Ureter (tissue), 1 donor: ENCODE measurements at places on chromosomes 3 and 15.

DNA sequence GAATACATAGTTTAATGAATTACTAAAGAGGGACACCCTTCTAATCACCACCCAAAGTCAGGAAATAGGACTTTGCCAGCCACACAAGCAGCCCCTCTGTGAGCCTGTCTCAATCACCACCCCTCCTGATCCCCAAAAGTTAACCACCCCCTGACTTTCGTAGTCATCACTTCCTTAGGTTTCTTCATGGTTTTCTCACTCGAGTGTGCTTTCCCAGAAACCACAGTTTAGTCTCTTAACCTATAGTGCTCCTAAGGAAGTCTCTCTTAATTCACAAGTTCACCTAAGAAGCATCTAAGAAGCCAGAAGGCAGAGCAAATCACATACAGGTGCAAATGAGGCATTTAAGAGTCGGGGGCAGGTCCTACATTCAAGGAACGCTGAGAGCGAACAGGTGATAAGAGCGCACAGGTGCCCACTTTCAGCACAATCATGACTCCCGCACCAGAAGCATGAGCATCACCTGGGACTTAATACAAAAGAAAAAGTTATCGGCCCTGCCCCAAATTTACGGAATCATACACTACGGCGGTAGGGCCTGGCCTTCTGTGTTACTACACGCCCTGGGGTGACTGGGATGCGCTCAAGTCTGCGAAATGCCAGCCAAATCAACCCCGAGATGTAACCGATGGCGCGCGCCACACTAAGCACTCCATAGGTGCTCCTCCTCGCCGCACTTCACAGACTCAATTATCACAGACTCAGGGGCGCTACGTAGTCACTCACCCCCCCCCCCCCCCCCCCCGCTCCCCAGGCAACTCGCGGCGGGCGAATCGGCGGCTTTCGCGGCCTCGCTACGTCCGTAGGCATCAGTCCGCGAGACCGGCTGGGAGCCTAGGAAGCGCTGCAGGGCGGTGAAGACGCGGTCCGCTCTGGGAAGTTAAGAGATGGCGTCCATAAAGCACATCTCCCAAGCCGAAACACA, 815 bp downstream of the ULK4 start:
- no peak for DNase-seq

DNA sequence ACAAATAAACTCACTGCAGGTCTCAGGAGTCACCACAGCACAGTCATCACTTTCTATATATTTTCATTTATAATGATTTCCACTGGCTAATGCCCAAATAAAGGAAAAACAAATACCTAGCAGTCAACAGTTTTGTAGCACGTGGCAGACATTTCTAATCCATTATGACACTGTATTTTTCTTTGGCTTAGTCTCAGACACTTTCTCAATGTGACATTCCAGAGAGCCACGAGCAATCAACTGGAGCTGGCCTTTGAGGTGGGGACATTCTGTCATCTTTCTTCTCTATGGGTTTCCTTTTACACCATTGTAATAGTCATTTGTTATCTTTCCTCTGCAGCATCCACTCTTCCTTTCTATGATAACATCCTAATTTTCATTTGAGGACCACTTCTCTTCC, 119.7 kb downstream of the WNT5A start:
- DNase-seq: no peak

- peak; percentile 38 for DNase-seq
Measured at GRCh38 chr3:42700366-42701288, 2.0 kb downstream of the HHATL start.

DNA sequence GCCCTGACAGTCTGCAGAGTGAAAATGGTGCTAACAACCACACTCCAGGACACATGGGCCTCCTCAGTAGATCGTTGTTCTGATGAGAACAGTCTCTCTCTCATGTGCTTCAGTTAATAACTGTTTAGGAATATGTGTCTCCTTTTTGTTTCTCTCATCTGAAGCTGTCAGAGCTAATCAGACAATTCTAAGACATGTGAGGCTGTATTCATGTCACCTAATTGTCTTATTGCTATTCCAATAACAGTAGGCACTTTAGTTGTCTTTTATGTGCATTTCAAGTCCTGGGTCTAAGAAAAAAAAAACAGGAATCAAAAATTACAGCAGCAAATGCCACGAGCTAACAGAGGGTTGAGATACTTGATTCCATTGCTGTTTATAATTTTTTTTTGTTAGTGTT, 89.1 kb downstream of the WDR49 start:
- DNase-seq: no peak

DNA sequence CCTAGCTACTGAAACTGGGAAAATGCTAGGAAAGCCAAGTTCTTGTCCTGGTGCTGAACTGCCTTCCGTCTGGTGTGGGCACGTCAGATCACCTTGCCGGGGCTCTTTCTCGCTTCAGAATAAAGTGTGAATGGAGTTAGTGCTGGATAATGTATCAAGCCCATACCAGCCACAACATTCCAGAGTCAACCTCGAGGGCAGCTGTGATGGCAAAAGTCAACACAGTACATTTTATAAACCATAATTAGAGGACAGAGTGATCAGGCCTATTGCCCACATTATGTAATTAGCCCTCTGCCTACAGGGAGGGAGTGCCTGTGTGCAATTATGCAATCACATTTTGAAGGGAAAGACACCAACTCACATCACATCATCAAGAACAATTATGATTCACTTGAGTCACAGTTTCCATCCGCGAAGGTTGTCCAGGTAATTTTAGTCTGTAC, 165.2 kb downstream of the RORA start:
- DNase-seq: no peak

GRCh38 chr3:38131621-38132369, 5.1 kb downstream of the ACAA1 start:
- no peak for DNase-seq

- DNase-seq: no peak
Measured at GRCh38 chr15:101209285-101209845, 42.5 kb downstream of the CHSY1 start.

- peak; percentile 14 for DNase-seq
Measured at GRCh38 chr3:39090922-39091321, 16.5 kb downstream of the GORASP1 start.

DNA sequence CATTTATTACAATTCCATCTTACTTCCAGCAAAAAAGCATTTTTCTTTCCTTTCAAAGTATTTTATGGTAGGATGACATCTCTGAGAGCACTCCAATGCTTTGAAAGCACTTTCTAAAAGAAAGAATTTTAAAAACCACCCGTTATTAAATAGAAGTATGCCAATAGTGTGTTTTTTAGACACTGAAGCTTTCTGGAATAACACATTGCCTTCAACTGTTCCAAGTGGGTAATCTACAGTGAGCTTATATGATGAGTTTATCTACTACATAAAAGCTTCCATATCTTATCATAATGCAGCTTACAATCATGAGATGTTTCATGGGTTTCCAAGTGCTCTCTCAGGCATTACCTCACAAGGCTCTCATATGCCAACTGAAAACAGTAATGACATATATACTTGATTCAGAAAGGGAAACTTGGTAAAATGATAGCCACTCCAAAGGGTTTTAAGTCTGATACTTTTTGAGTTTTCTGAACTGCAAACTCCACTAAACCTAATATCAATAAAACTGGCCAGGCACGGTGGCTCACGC, 14.1 kb downstream of the CMTM6 start:
- DNase-seq: no peak

- no peak for DNase-seq
Measured at GRCh38 chr3:151314137-151314536, 2.5 kb downstream of the GPR87 start.

- no peak for DNase-seq
Measured at GRCh38 chr15:87604857-87605446, 651.6 kb downstream of the NTRK3 start.

DNA sequence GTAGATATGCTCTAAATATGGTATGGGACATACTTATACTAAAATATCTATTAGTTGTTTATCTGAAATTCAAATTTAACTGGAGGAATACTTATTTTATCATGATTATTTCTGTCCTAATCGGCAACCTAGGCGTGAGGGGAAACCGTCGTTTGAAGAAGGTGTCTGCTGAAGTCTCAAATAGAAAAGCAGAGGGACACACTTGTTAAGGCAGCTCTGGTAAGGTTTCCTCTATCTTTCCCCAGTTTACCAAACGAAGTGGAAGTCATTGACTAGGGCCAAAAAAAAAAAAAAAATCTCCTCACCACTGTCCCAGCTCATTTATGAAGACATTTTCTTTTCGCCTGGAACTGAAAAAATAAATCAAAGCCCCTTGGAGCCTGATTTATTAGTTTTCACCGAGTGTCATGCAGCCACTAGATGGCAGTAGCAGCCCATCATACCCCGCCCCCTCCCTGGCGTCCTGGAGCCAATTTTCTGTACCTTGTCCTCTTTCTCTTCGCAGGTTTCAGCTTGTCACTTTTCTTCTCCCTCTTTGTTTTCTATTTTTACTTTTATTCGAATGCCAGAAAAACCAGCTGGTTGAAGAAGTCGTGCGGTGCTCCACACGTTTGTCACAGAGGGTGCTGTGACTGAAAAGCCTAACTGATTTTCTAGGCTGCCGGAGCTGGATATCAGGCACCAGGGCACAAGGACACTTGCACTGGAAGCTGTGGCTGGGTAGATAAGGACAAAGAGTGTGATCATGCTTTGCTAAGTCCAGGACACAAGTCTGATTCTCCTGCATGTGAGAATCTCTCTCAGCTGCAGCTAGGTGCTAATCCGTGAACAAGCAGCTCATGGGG, 238.7 kb downstream of the ZPLD1 start:
- peak; percentile 61 for DNase-seq

- DNase-seq: no peak
Measured at GRCh38 chr15:73885954-73886700, 12.8 kb downstream of the TBC1D21 start.

DNA sequence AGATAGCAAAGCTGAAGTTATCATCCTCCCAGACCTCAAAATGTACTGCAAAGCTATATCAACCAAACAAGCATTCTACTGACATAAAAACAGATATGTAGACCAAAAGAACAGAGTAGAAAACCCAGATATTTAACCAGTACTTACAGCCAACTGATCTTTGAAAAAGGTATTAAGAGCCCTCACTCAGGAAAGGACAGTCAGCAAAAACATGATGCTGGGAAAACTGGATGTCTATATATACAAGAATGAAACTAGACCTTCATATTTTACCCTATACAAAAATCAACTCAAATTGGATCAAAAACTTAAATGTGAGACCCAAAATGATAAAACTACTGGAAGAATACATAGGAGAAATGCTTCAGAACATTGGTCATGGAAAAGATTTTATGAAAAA, 87.5 kb upstream of the MME start:
- DNase-seq: no peak

- DNase-seq: no peak
Measured at GRCh38 chr3:53042651-53043050, 3.2 kb downstream of the SFMBT1 start.

DNA sequence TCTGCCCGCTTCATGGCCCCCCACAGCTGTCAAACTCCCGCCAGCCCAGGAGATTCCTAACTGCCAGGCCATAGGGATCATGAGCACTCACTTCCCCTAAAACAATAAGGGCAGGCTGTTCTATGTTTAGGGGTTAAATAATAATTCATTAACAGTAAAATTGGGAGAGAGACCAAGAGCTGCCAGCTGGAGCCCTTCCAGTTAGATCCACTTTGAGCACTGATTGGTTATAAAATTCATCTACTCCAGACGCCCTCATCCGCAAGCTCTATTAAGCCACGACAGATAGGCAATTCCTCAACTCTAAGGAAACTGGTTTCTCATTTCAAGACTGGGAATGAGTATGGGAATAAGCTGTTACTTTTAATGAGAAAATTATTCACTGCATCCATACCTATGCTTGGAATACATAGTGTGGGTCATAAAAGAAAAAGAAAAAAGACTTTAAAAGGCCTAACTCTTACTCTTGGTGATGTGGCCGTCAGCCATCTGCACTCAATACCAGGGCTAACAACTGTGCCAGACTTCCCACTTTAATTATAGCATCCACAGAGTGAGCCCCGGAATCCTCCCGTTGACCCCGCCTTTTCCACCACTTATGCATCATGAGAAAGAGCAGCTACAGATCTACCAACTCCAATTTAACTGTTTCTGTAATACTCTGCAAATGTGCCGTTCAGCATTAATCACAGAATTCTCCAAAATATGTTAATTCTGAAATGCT, 44.5 kb downstream of the IL17RD start:
- DNase-seq: no peak

- DNase-seq: no peak
Measured at GRCh38 chr3:127384717-127385539, 97.1 kb upstream of the PRR20G start.

GRCh38 chr15:71808311-71809020, 1.9 kb upstream of the NR2E3 start:
- DNase-seq: no peak

- no peak for DNase-seq
Measured at GRCh38 chr3:56424885-56425284, 43.4 kb downstream of the ERC2 start.
